ENCODE measurements at places on chromosomes 12 and 14.

DNA sequence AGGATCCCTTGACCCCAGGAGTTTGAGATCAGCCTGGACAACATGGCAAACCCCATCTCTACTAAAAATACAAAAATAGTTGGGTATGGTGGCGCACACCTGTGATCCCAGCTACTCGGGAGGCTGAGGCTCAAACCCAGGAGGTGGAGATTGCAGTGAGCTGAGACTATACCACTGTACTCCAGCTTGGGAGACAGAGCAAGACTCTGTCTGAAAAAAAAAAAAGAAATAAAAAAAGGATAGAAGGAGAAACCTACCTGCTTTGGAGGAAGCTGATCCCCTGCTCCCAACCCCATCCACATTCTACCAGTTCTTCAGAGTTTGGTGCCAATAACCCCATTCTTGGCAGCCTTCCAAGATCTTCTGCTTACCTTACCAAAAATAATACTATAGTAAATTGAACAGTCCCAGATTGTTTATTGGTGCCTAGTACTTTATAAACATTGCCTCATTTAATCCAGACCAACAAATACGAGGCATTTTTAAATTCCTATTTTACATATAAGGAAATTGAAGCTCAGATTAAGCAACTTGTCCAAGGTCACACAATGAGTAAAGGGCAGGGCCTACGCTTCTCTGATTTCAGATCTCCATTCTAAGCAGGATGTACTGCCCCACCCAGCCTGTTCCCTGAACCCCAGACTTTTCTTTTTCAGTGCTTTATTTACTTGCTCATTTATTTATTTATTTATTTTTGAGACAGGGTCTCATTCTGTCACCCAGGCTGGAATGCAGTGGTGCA is 33.2 kb upstream of the FAM222A start:
- DNase-seq, result no peak

- no peak for DNase-seq
Observed at GRCh38 chr12:127214186-127214585, 1052.8 kb upstream of the TMEM132C start.

DNA sequence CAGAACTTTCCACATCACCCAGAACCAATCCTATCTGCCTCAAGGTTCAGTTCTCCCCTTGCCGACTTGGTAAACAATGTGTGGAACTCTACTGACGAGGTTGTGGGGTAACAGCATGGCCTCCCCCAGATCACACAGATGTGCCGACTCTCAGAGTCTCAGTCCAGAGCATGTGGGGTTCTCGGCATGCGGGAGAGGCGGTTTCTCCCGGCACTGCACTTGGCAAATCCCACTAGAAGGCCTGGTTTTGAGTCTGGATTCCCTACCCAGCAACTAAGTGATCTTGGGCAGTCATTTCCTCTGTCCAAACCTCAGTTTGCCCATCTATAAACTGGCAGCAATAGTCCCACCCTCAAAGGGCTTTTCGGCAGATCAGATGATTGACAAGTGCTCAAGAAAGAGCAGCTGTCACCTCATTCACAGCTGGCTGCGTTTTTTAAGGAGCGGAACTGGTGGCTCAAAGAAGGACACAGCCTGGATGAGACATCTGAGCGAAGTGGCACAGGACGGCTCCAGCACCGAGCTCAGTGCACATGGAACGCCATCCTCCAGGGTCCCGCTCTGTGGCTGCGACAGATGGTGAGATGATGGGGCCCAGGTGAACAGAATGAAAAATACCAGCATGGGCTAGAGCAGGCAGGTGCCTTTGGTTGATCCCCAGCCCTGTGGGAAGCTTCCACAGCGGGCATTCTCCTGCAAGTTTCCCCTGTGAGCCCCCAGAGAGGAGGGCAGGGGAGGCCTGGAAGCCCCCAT is 7.3 kb downstream of the TESC start:
- DNase-seq, result no peak

DNA sequence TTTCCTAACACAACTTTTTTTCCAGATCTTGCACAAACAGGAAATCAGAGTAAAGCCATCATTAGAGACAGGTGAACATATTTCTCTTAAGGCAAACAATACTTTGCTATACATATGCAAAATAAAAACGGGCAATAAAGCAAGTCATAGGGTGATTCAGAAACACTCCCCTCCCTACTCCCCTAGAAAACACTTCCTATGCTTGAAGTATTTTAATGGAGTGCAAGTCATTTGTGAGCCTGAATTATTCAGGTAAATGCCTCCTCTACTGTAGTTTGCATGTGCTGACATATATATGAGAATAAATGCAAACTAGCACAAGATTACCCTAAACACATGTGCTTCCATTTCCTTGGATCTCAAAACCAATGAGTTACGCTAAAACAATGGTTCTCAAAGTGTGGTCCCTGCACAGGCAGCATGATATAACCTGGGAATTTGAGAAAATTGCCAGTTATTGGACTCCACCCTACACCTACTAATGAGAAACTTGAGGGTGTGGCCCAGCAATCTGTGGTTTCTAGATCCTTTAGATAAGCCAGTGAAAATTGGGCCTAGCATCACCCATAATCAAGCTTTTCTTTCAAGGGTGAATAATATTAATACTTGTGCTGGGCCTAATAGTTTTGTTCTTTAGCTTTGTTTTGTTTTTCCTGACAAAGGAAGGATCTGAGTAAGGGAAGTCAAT is 159.7 kb upstream of the BMP4 start:
- no peak for DNase-seq

DNA sequence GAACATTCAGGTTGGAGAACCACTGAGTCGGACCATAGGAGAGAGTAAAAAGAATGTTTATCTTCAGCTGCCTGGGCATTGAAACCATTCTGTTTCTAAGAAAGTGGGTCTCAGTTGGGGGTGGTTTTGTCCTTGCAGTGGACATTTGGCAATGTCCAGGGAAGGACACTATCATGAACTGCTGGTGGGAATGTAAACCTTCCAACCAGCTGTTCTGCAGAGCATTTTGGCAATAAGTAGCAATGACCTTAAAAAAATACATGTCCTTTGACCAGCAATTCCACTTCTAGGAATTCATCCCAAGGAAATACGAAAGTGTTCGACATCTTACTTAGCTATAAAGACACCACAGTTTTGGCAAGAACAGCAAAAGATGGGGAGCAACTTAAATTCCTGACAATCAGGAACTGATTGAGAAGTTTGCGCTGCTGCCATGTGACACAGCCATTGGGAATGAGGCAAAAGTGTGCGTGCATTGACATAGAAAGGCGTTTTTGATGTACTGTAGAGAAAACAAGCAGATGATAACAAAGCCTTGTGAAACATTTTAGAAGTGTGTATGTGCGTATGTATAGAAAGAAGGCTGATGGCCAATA is 82.9 kb upstream of the MAP1LC3B2 start:
- no peak for DNase-seq

DNA sequence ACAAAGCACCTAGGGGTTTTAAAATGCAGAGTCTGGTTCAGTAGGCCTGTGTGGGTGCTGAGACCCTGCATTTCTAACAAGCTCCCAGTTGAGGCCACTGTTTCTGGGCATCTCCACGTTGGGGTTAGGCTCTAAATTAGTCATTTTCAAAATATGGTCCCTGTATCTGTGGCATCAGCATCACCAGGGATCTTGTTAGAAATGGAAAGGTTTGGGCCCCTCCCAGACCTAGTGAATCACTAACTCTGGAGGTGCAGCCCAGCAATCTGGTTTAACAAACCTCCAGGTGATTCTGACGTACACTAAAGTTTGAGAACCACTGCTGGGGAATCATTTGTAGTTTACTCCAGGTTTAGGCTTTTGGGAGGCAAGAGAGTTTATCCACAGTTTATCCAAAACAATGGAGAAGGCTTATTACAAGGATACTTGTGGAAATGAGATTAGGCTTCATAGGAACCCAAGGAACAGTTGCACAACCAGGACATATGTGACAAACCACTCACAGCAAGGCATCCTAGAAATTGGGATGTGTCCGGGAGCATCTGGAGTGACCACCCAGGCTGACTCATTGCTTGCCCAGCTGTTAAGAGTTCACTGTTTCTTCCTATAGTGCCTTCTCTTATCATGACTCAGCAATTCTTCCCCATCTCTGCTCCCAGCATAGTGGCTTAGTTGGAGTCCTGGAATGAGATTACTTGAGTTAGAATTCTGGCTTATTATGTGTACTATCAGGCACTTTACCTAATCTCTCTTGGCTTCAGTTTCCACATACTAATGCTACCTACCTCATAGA is 71.6 kb upstream of the STXBP6 start:
- DNase-seq, result no peak

DNA sequence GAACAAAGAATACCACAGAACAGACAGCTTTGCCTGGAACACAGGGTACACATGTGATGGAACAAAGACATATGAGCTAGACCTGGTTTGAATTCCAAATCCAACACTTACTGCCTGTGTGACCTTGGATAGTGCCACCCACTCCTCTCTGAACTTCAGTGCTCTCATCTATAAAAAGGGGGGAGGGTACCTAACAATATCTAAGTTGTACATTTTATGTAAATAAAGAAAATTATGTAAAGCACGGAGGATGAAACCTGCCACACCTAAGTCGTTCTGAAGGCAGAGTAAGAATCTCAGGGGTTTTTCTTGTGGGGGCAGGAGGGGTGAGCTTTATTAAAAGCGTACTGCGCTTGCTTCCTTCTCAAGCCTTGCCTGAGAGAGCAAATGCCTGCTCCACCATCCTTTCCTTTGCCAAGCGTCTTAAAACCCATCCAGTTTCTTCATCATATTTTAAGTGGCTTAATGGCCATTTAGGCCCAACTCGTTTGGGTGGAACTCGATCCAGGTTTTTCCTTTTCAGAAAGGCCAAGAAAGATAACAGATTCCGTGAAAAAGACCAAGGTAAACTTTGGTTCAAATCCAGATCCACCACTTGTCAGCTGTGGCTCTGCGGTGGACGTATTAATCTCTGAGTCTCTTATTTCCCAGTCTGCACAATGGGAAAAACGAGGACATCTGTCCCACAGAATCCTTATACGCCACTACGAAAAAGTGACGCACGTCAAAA is 946 bp downstream of the DDX24 start:
- peak; percentile 30 for DNase-seq

DNA sequence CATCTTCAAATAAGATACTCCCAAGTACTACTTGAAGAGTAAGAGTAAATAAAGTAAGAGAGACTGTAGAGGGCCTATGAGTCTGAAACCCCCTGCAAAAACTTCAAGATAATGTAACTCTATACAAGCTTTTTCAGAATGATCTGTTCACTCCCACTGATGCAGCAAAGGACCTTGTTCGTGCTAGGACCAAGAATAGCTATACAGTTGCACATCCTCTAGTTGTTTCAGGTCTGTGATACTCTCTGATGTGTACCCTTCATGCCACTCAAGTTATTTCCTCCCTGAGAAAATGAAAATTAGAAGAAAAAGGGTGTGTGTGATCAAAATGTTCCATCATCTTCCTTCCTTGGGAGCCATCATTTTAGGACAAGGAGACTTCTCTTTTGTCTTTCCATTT is 204.4 kb downstream of the ALX1 start:
- DNase-seq, result no peak

- no peak for DNase-seq
Observed at GRCh38 chr12:55416961-55417360, 9.1 kb upstream of the OR6C76 start.

- no peak for DNase-seq
Observed at GRCh38 chr14:90781876-90782275, 34.4 kb downstream of the TTC7B start.

GRCh38 chr12:109170324-109170723 is 53.9 kb downstream of the ACACB start:
- no peak for DNase-seq

DNA sequence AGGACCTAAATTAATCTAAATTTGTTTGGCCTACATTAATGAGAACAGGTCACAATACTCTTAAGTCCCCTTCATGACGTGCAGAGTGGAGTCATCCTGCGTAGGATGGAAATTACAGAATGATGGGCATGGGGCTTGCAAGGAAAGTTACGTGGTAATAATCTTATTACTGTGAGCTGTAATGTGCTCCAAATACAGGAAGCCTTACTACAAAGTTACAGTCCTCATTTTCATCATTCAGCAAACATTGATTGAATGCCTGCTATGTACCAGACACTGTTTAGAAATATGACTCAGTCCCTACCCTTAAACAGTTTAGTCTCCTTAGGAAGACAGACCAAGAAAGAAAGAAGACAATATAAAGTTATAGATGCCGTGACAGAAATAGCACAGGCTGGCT is 9.4 kb downstream of the HIGD1C start:
- no peak for DNase-seq

DNA sequence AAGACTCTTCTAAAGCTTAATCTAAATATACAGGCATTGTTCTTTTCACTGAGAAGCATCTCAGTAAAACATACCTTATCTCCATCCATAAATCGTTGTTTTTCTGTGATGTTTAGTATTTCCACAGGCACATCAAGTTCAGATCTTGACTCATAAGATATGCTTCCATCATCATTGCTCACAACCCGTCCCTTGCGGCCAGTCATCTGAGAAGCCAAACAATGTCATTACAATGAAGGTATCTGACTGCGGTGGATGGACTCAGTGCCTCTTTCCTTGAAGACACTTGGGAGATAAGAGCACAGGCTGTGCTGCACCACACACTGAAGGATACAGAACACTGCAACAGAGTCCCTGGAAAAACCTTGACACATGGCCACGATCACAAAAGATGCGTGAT is 44.8 kb downstream of the SBNO1 start:
- DNase-seq, result no peak

- no peak for DNase-seq
Observed at GRCh38 chr12:96711364-96711763, 195.7 kb upstream of the NEDD1 start.

GRCh38 chr14:67863223-67863622 is 43.6 kb downstream of the RAD51B start:
- no peak for DNase-seq

GRCh38 chr12:106181401-106182114 is 42.8 kb upstream of the NUAK1 start:
- DNase-seq, result no peak

DNA sequence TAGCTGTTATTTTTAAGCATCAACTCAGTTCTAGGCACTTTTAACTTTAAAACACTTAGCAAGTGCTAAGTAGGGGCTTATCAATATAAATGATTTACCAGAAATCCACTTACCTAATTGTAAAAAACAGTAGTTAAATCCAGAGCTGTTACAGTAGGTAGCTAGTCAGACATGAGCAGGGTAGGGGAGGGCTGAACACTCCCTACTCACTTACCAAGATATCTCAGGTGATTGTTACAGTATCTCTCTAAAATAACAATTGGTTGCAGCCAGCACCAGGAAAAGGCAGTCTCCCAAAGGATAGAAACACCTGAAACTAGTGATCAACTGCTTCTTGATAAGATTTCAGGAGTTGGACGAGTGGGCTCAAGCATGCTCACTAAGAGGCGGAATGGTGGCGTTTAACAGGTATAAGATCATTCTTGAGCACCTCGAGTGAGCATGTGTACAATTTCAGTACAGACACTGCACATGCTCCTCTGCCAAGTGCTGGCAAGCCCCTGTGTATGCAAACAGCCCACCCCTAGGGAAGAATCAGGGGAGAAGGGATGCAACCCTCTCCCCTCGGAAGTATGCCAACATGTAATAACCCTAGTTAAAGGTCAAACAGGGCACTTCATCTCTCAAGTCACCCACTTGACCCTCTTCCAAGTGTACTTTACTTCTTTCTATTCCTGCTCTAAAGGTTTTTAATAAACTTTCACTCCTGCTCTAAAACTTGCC is 1113.6 kb upstream of the SEL1L start:
- no peak for DNase-seq

- no peak for DNase-seq
Observed at GRCh38 chr12:6360080-6360571, 15.2 kb downstream of the SCNN1A start.

- no peak for DNase-seq
Observed at GRCh38 chr12:80321653-80322052, 122.4 kb upstream of the PTPRQ start.

GRCh38 chr12:6165395-6165794 is 34.8 kb upstream of the CD9 start:
- no peak for DNase-seq
